Activated naive CD4-positive, alpha-beta T cell treated with anti-CD3 and anti-CD28 coated beads, Interleukin-2, amount 10 ng/mL, durations not matched to agents 7 days and 5 days (primary cell): ENCODE measurements at places on chromosomes 5 and 9.

- DNase-seq, result no peak
Measured at GRCh38 chr5:30894811-30895210, 298.7 kb upstream of the CDH6 start.

DNA sequence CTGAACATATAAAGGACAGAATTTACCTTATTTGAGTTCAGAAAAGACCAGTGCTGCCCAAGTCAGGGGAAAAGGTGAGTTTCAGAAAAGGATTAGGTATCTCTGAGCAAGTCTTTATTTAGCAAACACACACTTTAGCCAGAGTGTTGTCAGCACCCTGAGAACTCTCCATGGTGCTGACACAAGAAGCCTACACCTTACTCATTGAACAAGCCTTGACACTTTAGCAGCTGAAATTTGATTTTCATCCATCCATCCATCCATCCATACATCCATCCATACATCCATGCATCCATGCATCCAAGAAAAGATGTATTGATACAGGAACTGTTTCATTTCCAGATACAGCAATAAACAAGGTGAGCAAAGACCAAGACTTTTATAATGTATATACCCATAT lies 311.2 kb downstream of the TRIM32 start:
- no peak for DNase-seq

DNA sequence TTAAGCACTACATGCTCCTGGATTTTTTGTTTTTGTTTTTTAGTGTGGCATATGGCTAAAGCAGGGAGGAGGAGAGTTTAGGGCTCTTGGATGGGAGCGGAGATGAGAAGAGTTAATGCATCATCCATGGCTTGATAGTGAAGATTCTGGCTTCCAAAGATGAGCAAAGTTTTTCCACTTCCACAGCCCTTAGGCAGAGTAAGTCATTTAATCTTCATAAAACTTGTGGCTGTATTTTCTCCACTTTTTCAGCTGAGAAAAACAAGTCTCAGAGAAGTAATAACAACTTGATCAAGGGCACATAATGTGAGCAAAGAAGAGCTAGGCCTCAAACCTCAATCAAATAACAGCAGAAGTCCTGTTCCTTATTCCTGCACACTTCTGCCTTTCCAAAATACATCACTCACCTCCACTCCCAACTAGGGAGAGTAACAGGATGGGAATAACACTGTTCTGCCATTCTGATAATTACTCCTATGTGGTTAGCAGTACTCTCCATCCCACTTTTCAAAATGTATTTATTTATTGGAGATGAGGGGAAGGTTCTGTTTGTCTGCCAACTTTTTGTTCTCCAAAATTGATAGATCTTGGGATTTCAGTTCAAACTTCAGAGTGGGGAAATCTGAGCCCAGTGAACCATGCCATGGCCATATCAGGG lies 53.7 kb upstream of the DPYSL3 start:
- no peak for DNase-seq

GRCh38 chr5:175616083-175616482 lies 41.8 kb upstream of the HRH2 start:
- DNase-seq, result no peak

DNA sequence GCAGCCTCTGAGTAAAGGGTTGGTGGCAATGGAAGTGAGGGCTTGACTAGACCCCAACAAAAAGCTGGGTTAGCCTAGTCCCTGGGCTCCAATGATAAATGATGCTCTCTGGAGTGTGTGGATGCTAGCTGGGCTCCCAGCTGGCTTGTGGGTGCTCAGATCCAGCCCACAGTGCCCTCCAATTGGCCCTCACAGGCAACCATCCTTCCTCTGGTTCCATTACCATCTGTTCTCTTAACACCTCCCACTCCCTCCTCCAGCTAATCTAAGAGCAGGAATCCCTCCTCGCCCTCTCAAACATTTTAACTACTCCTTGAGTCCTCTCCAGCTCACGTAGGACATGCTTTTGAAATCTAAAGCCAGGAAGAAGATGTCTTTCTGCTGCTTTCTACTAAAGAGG lies 25.2 kb upstream of the FRMD3 start:
- no peak for DNase-seq

DNA sequence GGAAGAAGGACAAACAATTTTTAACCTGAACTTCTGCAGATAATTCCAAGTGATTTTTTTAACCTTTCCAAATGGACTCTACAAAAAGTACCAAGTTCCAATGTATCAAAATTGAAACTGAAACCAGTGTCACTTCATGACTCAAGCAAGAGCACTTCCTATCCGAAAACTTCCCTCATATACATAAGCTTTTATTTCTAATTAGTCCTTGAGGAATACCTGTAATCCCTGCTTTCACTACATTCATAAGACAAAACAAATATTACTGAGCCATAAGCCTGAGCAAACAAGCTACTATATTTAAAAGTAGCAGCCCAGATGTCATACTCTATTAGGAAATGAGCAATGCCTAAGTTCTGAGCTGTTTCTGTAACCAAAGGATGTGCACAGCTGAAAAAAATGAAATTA lies 224.4 kb downstream of the EBF1 start:
- no peak for DNase-seq

- peak; percentile 55 for DNase-seq
Measured at GRCh38 chr9:120583958-120584369, 4.0 kb upstream of the CDK5RAP2 start.

DNA sequence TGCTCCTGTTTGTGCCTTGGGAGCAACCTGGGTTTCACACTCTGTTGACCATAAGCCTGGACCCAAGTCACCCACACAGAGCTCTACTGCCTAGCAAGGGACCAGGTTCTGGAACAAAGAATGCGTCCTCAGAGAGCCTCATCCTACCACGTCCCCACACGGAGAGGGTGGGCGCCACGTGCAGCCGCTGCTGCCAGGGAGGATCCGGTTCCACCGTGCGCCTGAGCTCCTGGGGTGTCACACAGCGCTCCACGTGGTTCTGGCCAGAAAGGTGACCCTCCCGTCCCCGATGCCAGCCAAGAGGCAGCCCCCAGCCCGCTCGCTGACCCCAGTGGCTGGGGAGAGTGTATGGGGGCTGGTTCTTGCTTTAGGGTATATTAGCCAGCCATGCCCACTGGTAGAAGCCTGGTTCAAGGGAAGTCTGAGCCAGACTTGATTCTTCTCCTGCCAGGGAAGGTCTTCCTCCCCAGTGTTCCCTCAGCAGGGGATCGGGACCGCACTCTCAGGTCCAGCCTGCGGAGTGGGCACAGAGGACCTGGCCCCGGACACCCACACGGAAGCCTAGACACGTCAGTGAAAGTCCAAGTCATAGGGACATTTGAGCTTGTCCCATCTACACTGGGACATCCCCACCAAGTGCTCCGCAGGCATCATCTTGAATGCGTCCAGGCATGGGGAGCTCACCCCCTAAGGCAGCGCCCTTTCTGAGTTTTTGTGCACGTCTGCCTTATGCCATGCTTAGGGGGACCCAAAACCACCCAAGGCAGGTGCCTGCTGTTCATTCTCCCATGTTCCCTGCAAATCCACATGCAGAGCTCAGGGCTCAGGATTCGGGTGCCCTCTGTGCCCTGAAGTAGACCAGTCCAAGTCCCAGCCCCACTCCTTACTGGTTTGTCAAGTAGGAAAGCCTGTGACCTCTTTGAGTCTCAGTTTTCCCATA lies 2.4 kb downstream of the FCN1 start:
- DNase-seq, result no peak

- no peak for DNase-seq
Measured at GRCh38 chr5:173093606-173094005, 37.5 kb downstream of the CREBRF start.

- DNase-seq, result no peak
Measured at GRCh38 chr9:69303331-69303730, 21.7 kb upstream of the ENTREP1 start.

DNA sequence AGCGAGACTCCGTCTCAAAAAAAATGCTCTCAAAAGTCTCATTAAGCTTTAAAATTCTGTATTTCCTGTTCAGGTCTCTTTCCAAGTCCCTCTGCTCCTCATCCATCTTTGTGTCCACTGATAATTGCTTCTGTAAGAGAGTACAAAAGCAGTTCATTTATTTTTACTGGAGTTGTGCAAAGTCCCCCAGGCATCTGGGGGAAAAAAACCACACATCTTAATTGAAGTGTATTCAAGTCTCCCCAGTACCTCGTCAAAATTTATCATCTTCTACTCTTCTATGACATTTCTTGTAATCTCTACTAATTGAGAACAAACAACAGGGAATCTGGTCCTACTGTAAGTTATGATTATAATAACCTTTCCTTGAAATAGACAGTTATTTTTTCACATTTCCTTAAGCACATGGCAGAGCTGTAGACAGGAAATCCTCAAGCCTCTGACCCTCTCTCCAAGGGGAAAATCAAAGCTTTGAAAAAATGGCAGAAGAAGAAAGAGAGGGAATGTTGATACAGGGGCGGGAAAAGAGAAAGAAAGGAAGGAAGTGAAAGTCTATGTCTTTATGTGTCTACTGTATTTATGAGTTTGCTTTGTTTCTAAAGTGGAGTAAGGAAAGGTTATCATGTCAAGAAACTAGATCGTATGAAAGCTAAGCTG lies 51.5 kb downstream of the RAI14 start:
- DNase-seq, result no peak

GRCh38 chr5:111266491-111266890 lies 42.3 kb downstream of the CAMK4 start:
- DNase-seq, result no peak

GRCh38 chr9:114674076-114674797 lies 7.8 kb downstream of the TEX48 start:
- DNase-seq, result no peak

DNA sequence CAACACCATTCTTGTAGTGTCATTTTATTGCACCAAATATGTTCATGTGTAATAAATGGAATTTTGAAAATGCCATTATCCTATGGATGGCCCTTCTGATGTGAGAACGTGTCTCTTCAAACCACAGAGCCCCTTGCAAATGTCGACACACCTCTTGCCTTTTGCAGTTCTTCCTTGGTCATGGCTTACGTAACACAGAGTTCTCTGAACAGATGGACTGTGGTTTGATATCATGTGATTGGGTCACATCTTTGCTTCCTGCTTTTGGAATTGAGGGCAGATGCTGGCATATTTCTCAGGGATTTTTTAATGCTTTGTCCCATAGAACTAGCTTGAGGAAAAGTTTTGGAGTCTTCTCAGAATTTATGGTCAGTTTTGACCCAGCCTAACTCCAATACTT lies 4.6 kb downstream of the TGFBR1 start:
- DNase-seq, result no peak

GRCh38 chr5:159163027-159163700 lies 46.2 kb downstream of the RNF145 start:
- no peak for DNase-seq

- DNase-seq, result no peak
Measured at GRCh38 chr5:83049370-83049885, 27.8 kb downstream of the TMEM167A start.

- no peak for DNase-seq
Measured at GRCh38 chr5:84885485-84886258, 501.0 kb upstream of the EDIL3 start.

DNA sequence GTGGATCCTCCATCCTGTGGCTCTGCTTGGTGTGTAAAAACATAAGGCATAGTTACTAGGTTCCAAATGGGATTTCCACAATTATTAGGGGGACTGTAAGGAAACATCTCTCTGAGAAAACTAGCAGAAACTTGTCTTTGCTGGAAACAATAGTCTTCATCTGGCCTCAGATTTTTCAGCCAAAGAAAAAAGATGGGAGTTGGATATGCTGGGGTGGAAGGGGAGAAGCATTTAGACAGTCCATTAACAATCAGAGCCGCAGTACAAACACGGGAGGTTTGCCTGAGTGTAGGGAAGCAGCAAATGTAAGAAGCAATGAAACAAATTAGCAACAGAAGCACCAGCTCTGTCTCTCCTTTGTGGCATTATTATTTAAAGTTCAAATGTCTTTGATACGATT lies 402.7 kb upstream of the ZNF608 start:
- no peak for DNase-seq
